ENCODE measurements at places on chromosomes 5 and 9. TPM values are rescaled to one million over a fixed set of nuclear protein-coding genes. Genes with fewer than 3 reads are reported as not detected.

Gene SLC6A19
- not detected for total RNA-seq

Gene SLC23A1
- not detected for total RNA-seq

Gene ARL10
- total RNA-seq: 9.8 TPM

Gene PLPPR1
- not detected for total RNA-seq

Gene FBLL1
- 3.9 TPM for total RNA-seq

Gene GGTA1
- under 0.01 TPM for total RNA-seq

Gene SYNPO
- total RNA-seq: 6.6 TPM

Gene PCDHGC5
- total RNA-seq: 2.6 TPM

Gene SPOCK1
- 30.3 TPM for total RNA-seq

Gene ANKRD20A1
- total RNA-seq: under 0.01 TPM

Gene LOX
- 33.4 TPM for total RNA-seq

Gene SEMA5A
- total RNA-seq: 17.7 TPM

Gene CBY3
- not detected for total RNA-seq

Gene SHISAL2B
- total RNA-seq: not detected

Gene PCDHGC4
- total RNA-seq: 3.0 TPM

Gene ERGIC1
- total RNA-seq: 113 TPM

Gene SPINK7
- total RNA-seq: not detected

Gene OGN
- total RNA-seq: 1.3 TPM

Gene OBP2B
- total RNA-seq: not detected

Gene SH3PXD2B
- 21.1 TPM for total RNA-seq

Gene FIBCD1
- 7.3 TPM for total RNA-seq

Gene PCDHGB6
- total RNA-seq: 4.3 TPM

Gene PCDHB9
- 0.99 TPM for total RNA-seq

Gene ODF2
- total RNA-seq: 17.7 TPM

Gene STPG3
- not detected for total RNA-seq

All from fibroblast of lung (primary cell).